ENCODE measurements at places on chromosomes 7 and 10.

DNA sequence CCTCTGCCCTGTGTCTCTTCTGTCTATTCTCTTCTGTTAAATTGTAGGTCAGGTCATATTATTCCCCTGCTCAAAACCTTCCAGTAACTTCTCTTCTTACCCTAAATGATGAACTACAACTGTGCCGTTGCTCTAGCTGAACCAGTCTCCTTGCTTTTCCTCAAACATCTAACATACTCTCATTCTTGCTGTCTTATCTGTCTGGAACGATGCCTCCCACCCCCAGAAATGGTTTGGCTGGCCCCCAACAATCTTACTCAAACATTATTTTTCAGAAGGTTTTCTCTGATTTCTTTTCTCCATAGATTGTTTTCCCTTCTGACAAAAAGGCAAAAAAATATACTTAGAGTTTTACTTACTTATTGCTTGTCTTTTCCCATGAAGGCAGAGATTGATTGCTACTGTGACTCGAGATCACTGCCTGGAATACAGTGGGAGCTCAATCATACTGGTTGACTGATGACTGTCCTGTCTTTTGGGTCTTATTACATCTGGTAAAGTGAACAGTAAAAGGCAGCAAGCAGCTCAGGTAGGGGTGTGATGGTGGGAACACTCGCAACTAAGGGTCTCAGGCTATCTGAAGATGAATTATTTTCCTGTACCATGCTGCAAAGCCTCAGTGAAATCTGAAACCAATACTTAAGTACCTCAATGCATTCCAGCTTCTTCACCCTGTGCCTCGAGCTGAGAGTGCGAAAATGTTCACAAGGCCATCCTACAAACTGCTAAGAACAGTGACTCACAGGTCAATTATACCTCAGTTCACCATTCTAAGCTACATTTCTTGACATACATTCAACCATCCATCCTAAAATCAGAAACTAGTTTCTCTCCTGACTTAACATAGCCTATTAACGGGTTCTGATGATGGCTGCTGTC is 67.6 kb downstream of the DNMBP start:
- DNase-seq = no peak

GRCh38 chr7:149310113-149310836 is 48.3 kb downstream of the ZNF783 start:
- DNase-seq = peak; percentile 30

- peak; percentile 42 for DNase-seq
Measured at GRCh38 chr10:110651044-110651958, 7.2 kb downstream of the RBM20 start.

GRCh38 chr10:109769966-109770365 is 153.3 kb downstream of the XPNPEP1 start:
- DNase-seq = no peak

DNA sequence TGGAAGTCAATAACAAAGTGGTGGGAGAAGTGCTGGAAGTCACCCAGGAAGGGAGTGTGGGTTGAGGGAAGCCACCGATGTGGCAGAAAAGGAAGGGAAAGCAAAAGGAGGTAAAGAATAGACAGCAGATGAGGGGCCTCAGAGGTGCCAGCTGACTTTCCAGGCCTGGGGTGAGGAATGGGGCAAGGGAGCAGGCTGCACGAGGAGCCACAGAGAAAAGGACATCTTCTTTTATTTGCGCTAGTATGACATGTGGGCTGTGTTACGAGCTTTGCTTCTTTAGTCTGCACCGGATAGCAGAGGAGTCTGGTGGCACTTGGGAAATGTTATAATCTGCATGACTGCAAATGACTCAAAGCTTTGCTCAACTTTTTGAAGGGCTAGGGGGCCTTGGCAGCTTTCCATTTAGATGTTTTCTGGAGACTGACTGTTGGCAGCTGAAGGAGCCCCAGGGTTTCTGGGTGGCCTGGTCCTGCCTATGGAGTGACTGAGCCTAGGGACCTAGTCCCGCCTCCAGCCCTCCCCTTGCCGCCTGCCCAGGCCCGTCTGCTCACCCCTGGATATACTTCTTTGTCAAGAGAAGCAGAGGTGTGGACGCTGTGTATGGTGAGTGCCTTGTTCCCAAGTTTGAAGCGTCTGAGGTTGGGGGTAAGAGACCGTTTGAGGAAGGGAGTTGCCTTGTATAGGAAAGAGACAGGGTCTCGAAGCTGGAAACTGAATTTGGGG is 5.1 kb downstream of the PRXL2A start:
- DNase-seq = no peak

DNA sequence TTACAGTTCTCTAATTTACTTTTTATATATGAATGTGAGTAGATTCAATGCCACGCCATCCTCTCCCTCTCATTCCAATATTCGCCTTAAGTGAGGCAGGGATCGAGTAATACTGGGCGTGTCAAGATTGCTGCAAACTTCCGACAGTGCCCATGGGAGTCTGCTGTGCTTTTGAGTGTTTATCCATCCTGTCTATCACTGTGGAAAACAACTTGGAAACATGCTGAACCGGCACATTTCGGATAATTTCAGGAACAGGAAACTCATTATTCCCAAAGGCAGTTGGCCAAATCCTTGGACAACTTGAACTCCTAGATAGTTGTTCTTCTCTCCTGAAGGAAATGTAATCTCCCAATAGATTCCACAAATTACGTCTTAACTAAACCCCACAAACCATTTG is 28.5 kb downstream of the PIP4K2A start:
- no peak for DNase-seq

GRCh38 chr7:33781167-33781566 is 124.2 kb upstream of the BMPER start:
- no peak for DNase-seq

GRCh38 chr7:121521711-121522400 is 125.7 kb upstream of the FAM3C start:
- DNase-seq = peak; percentile 44

DNA sequence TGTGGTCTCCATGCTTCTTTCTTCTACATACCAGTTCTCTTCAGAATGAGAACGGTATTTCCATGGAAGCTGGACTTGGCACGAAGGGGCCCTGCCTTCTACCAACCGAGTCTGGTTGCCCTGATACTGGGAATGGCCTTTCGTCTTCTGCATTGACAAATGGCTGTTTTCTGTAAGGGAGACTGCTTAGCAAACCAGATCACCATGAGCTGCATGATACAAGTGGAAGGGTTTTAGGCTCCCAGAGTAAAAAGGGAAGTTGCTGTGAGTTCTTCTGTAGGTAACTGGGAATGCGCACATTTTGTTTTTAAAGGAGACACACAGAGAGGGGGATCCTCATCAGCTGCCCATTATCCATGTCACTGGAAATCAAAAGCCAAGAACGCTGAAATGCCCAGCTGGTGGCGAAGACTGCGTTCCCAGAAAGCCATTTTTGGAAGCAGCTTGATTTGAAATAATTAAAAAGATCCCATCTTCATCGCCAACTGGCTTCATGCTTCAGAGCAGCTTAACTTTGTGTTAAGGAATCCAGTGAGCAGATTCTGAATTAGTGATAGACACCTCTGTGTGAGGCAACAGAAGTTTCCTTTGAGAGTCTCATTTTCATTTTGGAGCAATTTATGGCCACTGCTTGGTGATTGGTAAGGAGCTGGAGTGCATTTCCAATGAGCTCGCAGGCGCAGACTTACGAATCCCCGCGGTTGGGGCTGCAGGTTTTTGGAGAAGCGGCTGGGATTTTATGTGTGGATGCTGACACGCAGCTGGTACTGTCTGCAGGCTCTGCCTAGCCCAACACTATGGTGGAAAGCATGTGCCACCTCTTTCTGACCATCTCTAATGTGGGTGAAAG is 672.7 kb upstream of the FOXK1 start:
- no peak for DNase-seq

DNA sequence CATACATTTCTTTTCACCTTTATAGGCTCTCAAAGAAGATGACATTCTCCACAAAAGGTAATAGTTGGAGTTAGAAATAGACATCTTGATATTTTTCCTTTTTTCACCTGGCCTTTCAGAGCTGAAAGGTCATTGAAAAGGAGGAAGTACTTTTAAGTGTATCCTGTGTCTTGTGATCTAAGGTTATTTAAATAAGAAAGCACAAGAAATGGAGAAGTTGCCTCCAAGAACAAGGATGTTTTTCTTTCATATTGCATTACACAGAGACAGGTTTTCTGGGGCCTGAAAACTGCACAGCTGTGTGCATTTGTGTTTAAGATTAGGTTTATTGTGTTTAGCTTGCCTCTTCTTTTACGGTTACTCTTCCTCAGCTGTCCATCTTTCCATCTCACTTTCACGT is 103.4 kb upstream of the SEMA3D start:
- DNase-seq = no peak

- DNase-seq = no peak
Measured at GRCh38 chr10:35561715-35562114, 43.4 kb upstream of the GJD4 start.

GRCh38 chr10:117535298-117536071 is 7.1 kb upstream of the EMX2 start:
- DNase-seq = no peak

DNA sequence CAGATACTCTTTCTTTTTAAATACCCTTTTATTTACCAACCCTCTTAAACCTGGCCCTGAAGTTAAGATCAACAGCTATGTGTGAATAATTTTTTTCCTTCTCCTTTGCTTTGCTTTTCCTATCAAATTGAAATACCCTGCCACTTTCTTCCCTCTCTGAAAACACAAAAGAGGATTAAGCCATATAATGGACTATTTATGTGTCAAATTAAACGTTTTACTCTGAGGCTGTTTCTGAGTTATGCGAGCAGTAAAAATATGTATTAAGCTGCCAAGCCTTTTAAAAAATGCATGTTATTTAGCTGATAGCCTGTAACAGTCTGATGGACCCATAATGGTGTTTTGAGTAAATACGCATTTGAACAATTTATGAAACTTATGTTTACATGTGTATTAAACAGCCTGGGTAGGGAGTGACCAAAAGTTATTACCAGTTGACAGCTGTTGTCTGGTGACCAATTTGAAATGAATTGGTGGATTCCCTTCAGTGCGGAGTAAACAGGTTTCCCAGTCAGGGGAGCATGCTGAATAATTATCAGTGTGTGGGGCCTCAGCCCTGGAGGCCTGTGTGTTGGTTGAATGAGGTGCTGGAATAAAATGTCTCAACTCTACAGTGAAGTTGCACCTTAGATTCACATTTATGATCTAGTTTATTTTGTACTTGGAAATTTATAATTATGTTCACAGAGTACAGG is 89.6 kb downstream of the AUTS2 start:
- no peak for DNase-seq

DNA sequence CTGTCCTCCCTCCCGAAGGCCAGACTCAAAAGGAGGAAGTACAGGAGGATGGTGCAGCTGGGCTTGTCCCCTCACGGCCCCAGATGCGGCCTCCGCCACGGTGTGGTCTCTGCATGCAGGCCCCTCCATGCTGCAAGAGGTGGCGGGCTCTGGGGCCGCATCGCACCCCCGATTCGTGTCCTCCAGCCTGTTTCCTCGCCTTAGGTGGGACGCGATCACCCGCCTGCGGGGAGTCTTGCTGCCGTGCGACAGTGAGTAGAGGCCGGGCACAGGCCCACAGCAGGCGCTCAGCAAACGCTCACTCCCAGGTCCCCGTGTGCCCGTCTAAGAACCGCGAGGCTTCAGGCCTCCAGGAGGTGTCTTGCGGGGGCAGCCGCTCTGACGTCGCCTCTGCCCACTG is 13.9 kb upstream of the FAM20C start:
- DNase-seq = no peak

DNA sequence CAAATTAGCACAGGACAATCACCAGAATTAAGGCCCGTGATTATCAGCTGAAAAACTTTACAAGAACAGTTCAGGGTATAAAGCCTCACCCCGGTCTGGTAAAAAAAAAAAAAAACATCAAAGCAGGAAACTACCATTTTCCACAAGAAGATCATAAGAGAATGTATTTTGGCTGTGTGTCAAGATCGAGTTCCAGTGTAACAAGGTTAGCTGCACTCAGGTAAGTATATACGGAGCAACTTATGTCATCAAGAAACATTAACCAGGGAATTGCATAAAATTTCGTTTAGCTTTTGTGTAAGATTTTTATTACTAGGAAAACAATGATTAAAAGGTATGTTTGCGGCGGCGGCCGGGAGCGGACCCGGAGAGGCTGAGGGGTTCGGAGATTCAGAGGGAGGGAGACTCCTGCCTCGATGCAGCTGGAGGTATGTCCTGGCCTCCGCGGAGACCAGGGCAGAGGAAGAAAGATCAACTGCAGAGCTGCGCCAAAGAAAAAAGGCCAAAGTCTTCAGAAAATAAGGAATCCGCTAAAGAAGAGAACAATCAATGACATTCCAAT is 533.8 kb upstream of the CNTNAP2 start:
- DNase-seq = no peak

DNA sequence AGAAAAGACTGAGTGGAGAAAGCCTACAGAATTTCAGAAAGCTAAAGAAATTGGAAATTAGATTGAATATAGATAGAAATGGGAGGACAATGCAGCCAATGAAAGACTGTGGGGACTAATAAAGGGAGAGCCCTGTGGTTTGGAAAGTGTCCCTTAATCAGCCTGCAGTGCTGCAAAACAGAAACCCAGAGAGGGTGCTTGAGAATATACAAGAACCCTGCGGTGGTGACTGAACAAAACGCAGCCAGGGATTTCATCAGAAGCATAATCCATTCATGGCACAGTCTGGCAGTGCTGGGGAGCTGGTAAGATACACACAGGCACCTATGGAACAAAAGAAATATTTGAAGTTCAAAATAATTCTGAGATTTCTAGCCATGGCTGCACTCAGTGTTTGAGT is 19.1 kb downstream of the CEP41 start:
- DNase-seq = peak; percentile 51

- DNase-seq = no peak
Measured at GRCh38 chr7:130112093-130112492, 41.8 kb downstream of the KLHDC10 start.

Data from activated CD4-positive, alpha-beta T cell treated with anti-CD3 and anti-CD28 coated beads, Interleukin-2, Interleukin-6, amounts not matched to agents 100 ng/mL and 50 ng/mL, durations not matched to agents 16 hours and 8 hours (primary cell).